ENCODE measurements at places on chromosomes 11 and 22.

DNA sequence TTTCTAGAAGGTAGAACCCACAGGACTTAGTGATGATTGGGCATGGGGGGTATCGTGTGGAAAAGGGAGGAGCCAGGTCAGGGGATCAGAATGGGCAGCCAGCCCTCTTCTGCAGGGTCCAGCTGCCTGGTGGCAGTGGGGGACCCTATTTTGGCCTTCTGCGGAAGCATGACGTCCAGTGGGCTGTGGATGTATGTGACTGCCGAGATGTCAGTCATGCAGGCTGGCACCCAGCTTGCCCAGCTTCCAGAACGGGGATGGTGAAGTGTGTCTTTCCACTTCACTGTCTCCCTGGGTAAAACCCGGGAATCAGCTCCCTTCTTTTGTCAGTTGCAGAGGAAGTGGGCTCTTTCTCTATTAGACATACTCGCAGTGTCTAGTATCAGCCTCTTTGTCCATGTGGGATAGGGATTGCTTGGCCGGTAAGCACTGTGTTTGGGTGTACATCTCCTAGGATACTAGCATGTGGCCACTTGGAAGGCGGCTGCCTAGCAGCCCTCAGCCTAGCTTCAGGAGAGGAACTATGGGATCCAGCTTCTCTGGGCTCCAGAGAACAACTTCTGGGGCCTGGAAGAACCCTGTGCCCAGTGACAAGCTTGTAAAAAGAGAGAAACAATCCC is 51.4 kb downstream of the GRIK4 start:
- no peak for DNase-seq

GRCh38 chr11:16611401-16611921 is 127.0 kb upstream of the C11orf58 start:
- DNase-seq, result no peak

GRCh38 chr11:121894581-121894980 is 221.4 kb downstream of the BLID start:
- no peak for DNase-seq

DNA sequence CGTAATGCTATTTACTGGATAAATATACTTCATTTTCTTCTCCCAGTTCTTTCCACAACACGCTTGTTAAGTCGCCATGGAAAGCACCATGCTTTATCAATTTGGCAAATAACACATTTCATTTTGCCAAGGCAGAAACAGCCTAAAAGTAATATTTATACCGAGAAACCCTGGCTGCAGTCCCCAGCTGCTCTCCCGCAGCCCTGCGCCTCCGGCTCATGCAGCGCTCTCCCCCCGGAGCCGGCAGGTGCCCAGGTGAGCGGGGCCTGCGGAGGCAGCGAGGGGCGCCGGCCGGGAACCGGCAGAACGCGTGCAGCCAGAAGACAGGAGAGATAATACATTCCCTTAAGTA is 681 bp upstream of the ARHGEF12 start:
- no peak for DNase-seq

DNA sequence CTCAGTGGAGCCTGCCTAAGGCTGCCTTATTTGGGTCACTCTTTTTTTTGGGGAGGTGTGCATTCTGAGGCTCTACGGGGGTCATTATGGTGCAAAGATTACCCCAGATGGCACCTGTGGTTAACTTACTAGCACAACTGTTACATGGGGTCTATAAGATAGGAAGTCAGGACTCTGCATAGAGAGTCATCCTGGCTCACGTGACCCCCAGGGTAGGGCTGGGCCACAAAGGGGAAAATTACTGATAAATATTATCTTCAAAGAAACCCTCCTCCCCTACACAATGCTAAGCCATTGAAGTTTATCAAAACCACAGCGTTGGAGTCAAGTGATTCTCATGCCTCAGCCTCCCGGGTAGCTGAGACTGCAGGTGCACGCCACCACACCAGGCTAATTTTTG is 397.1 kb downstream of the MN1 start:
- DNase-seq, result no peak
